NCI-H524 treated with DMSO at 0.1 percent for 48 hours (cell line): ENCODE measurements at places on chromosomes 7 and 10.

DNA sequence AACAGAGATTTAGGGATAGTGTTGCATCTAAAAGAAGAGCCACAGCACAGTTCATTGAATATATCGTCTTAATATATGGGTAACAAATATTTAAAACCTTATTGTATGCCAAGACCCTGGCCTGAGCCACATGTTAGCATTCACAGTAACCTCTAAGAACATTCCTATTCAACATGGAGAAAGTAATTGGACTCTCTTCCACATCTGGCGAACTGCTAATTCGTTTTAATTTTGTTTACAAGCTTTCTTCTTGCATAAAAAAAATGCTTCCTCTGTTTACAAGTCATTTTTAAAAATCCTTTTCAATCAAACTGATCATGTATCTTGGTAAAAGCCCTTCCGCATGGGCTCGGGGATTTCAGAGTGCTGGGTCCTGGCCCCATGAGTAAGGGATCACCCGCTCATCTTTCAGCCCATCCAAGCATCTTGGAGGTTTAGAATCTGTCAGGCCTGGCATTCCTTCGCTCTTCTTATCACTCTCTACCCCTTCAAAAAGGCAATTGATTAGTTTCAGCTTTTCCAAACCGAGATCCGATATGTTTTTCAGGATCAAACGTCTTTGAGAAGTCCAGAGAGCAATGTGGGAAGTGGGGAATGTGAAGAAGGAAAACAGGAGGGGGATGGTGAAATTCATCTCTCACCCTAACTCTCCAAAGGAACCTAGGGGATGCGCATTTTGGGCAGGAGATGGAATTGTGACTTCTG lies 7.3 kb downstream of the TWIST1 start:
- DNase-seq, result no peak

GRCh38 chr10:24929904-24930303 lies 22.5 kb downstream of the PRTFDC1 start:
- no peak for DNase-seq

DNA sequence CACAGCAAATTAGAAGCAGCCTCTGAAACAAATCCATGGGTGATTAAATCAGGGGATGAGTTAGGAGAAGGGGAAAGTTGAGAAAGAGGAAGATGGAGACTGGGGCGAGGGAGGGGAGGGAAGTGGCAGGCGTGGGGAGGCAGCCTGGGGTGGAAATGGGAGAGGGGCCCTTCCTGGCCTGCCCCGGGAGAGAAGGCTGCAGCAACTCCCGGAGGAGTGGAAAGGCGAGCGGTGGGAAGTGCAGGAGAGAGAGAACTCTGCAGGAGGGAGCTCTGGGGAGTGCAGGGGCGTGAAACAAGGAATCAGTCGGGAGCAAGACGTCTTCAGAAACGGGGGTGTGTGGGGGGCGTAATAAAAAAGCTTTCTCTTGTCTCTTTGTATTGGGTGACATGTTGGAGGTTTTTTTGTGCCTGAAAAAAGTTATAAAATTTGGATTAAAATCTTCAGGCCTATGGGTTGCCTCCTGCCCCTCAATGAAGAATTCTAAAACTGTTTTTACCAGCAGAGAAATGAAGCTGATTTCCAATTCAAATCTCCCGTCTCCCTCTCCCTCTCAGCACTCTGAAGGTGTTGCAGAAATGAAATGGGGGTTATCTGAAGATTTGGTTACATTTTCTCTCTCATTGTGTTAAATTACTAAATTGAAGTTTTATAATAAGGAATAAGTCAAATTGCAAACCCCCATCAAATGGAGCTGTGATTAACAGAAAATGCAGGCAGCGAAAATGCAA lies 4.7 kb upstream of the UNCX start:
- DNase-seq, result no peak

DNA sequence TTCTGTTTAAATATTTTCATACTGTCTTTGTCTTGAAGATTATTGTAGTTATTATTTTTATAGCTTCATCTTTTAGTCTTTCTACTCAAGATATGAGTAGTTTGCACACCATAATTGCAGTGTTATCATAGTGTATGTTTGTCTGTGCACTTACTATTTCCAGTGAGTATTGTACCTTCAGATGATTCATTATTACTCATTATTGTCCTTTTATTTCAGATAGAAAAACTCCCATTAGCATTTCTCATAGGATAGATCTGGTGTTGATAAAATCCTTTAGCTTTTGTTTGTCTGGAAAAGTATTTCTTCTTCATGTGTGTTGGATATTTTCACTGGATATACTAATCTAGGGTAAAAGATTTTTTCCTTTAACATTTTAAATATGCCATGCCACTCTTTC lies 646.2 kb upstream of the GRM3 start:
- DNase-seq, result no peak

- DNase-seq, result no peak
These were observed 5.8 kb downstream of the PLA2G12B start for GRCh38 chr10:72948762-72949161.

DNA sequence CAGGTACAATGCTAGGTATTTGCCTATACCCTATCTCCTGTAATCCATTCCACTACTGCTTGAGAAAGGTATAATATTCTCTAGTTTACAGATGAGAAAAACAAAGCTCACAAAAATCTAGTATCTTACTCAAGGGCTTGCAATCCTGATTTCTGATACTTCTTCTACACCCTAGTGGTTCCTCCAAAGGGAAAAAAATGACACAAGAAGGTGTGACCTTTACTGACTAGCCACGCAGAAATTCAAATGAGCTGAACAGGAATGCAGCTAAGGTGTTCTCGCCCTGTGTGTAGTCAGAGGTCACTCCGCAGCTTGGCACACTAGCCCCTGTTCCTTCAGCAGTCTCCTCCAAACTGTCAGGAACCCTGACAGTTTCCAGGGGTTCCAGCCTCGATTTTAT lies 59.5 kb upstream of the TM9SF3 start:
- DNase-seq, result no peak

GRCh38 chr7:42720991-42721796 lies 190.7 kb downstream of the C7orf25 start:
- no peak for DNase-seq

GRCh38 chr7:155618708-155619633 lies 25.5 kb upstream of the RBM33 start:
- no peak for DNase-seq

GRCh38 chr10:51700228-51700817 lies 928 bp upstream of the CSTF2T start:
- no peak for DNase-seq

DNA sequence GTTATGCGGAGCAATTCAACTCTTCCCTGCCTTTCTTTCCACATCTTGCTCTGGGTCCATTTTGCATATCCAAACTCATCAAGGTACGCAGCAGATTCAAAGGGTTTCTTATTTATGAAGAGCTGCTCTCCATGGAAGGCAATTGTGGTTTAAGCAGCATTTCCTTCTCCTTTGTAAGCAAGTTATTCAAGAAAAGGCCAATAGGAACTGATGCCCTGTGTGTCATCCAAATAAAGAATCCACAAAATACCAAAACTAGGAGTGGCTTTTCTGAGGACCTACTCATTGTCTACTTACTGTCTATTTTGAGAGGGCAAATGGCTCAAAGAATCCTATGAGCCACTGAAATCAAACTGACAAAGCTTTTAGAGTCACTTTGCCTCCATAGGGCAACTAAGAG lies 253.1 kb downstream of the PTEN start:
- no peak for DNase-seq

DNA sequence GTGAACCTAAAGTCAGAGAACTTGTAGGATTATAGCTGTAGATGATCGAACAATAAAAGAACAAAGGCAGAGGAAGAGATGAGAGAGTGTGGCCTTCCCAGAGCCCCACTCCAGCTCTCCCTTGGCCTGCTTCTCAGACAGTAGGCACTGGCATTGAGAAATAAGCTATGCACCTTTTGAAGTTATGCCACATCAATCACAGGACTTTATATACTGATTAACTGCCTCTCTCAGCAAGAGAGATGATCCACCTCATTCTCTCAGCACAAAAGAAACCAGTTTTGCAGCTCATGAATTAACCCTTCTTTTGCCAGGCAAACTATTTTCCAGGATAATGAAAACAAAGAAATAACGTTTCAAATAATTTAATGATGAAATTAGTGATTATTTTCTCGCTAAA lies 22.0 kb upstream of the CTTNBP2 start:
- no peak for DNase-seq

DNA sequence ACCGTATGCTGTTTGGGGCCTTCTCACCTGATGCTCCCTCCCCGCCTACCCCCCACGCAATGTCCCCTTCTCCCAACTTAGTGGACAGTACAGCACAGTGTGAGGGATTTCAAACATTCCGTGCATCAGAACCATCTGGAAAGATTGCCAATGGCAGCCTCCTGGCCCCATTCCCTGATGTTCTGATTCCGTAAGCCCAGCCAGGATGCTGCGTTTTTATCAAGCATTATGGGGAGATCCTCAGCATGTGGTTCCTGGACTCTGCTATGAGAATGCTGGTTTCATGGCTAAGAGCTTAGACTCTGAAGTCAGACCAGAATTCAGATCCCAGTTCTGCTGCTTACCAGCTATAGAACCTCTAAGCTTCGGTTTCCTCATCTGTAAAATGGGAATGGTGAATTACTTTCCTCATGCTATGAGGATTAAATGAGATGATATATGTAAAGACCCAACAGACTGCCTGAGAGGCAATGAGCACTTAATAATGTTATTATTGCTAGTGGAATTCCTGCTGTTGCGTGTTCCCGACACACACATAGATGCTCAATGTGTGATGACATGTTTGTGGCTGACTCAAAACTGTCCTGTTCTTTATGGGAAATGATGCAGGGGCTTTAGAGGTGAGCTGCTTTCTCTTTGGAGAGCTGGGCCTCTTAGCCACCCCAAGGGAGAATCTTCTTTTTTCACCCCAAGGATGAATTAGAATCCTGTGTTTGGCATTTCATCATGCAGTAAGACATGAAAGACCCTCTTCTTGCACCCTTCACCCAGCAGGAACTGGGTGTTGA lies 60.8 kb upstream of the SMNDC1 start:
- DNase-seq, result no peak

- DNase-seq, result no peak
These were observed 126.5 kb upstream of the JCAD start for GRCh38 chr10:30185916-30186315.

GRCh38 chr7:36749282-36749960 lies 25.1 kb upstream of the AOAH start:
- no peak for DNase-seq

GRCh38 chr10:3107426-3107961 lies 40.1 kb downstream of the PFKP start:
- DNase-seq, result no peak

DNA sequence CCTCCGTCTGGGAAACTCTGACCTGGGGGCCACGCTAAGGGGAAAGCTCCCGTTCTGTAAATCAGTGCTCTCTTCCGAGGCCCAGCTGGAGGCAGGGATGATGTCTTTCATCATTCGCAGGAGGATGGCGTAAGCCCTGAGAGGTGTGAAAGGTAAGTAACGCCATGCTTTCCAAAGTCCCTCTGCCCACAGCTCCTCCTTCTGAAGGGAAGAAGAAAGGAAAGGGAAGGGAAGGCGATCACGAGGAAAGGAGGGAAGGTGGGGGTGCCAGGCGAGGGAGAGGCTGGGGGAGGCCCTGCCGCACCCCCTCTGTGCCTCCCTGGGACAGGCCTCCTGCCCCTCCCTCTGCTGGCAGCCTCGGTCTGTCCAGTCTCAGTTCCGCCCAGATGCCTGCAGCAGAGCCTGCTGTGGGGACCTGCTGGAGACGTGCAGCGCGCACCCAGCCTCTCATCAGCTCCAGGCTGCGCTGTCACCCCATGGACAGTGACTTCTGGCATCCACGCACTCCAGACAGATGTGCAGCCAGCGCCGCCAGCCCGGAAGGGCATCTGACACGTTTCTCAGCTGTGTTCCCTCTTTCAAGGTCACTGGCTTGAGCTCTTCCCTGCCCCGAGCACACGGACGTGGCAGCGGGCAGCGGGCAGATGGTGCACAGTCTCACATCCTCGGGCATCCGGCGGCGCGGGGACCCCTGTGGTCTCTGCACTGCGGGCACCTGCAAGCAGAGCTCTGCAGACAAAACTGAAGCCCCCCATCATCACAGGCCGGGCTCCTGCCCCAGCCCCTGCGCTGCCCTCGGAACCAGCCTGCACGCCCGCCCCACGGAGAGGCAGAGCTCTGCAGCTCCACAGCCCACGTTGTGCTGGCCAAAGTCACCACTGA lies 60.6 kb downstream of the INSIG1 start:
- DNase-seq, result no peak

- DNase-seq, result no peak
These were observed 10.3 kb upstream of the ZC3HAV1L start for GRCh38 chr7:139046143-139046542.

DNA sequence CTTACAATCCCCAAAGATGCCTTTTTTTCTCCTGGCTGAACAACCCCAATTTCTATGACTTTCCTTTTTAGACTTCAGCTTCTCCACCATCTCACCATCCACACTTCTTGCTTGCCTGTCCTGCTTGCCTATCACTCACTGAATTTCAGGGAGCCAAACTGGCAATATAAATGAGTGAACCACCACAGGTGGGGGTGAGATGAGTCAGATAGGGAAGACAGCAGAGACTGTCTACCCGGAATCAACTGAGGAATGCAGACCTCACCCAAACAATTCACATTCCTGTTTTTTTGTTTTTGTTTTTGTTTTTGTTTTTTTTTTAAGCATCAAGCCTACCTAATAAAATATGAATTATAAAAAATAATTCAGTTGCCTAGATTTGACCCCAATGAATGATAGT lies 273.8 kb downstream of the NRG3 start:
- no peak for DNase-seq

DNA sequence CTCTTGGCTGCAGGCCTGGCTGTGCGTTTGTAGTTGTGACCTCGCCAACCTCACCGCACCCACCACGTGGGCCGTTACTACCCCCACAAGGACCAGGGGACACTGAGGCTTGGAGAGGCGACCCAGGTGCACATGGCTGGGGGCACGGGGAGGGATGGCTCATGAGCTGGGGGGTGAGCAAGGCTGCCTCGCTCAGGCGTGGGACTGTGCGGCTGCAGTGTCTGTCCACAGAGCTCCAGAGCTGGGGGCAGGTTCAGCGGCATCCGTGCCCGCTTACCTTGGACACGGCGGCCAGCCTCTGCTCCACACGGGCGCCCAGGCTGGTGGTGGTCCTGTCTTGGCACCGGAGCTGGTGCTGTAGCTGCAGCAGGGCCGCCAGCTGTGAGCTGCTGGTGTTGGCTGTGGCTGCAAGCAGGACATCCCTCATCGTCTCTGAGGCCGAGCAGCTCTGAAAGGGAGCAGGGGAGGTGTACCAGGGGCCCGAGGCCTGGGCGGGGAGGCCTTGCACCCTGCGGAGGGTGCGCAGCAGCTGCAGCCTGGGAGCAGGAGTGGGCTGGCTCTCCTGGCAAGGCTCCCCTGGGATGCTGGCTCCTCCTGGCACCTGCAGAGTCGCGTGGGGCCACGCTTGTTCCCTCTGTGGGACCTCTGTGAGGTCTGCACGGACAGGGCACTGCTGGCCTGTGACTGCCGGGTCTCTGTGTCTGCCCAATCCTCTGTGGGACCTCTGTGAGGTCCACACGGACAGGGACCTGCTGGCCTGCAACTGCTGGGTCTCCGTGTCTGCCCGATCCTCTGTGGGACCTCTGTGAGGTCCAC lies 60.0 kb upstream of the NKX6-2 start:
- DNase-seq, result no peak

GRCh38 chr10:32577448-32577847 lies 131.5 kb downstream of the CCDC7 start:
- DNase-seq, result no peak

GRCh38 chr10:34644224-34644623 lies 170.9 kb downstream of the PARD3 start:
- DNase-seq, result no peak

- no peak for DNase-seq
These were observed 22.5 kb downstream of the ARL4A start for GRCh38 chr7:12709726-12710502.

- DNase-seq, result no peak
These were observed 36.6 kb downstream of the RASGEF1A start for GRCh38 chr10:43230101-43230908.

GRCh38 chr10:119754936-119755335 lies 29.1 kb downstream of the INPP5F start:
- no peak for DNase-seq
